ENCODE measurements at places on chromosomes 2 and 18.
A peak's percentile ranks its signal among the peaks of the same experiment; 100 is the strongest.

GRCh38 chr2:120590841-120591240 lies 144.8 kb upstream of the GLI2 start:
- no peak for DNase-seq

DNA sequence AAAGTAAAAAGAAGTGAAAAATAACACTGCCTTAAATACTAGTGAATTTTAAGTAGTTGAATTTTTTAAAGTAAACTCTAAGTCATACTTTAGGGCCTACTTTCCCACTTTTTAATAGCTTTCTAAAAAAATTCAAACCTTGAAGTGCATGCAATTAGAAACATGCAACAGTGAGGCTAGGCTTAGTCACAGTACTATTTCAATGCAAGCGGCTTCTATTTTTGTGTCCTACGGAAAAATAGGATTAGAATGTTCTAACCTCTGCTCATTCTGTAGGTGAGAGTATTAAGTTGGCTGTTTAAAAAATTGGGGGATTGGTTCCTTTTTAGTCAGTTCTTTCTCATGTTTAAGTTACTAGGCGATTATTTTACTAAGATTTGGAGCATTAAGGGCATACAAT lies 39.1 kb upstream of the PSMD14 start:
- DNase-seq: no peak

GRCh38 chr2:16507655-16508489 lies 157.8 kb downstream of the CYRIA start:
- peak; percentile 79 for DNase-seq

DNA sequence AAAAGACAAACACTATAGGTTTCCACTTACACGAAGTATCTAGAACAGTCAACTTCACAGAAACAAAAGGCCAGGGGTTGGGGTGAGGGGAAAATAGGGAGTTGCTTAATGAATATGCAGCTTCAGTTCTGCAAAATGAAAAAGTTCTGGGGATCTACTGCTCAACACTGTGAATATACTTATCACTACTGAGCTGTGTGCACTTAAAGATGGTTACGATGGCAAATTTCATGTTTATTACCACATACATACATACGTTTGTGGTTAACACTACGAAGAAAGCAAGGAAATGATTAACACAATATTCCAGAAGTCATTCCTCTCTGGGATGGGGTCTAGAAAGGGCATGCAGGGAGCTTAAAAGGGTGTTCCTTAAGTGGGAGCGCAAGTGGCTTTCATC lies 19.3 kb downstream of the MBOAT2 start:
- no peak for DNase-seq

GRCh38 chr2:12855508-12855907 lies 138.8 kb downstream of the TRIB2 start:
- DNase-seq: no peak

DNA sequence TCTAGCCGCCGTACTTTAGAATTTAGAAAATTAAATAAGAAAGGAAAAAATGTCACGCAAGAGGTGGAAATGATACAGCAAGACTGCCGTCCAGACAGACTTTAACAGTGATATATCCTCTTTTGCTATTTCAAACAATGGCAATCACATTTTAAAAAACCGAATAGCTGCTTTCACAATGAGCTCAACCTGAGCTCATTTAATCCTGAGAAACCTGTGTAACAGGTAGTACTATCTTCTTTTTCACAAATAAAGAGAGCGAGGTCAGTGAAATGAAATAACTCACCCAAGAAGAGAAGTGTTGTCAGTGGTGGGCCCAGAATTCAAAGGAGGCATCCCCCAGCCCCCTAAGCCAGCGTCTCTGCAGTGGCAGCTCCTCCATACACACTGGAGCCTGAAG lies 60.7 kb upstream of the DAPL1 start:
- DNase-seq: no peak

- DNase-seq: no peak
Measured at GRCh38 chr2:102342888-102343287, 12.7 kb upstream of the IL18R1 start.

GRCh38 chr18:79580498-79581171 lies 99.0 kb upstream of the CTDP1 start:
- no peak for DNase-seq

- peak; percentile 70 for DNase-seq
Measured at GRCh38 chr2:9174771-9175437, 31.7 kb upstream of the ASAP2 start.

- DNase-seq: no peak
Measured at GRCh38 chr18:22830511-22830910, 102.6 kb upstream of the RBBP8 start.

DNA sequence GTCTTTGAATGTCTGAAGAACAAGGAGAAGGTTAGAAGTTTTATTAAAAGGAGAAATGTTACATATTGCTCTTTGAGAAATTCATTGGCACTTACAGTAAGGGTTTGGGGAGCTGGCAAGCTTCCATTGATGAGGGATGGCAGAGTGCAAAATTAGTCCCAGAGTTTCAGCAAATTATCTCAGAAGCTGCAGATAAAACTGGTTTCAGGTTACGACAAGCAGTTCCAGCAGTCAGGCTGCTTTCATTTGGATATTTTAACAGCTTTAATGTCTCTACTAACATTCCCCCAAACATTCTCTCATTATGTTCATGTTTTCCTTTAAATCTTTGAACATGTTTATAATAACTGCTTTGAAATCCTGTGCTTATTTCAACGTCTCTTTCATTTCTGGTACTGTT lies 153.1 kb downstream of the TTC27 start:
- no peak for DNase-seq

- DNase-seq: peak; percentile 51
Measured at GRCh38 chr2:50546790-50547189, 485.1 kb downstream of the NRXN1 start.

DNA sequence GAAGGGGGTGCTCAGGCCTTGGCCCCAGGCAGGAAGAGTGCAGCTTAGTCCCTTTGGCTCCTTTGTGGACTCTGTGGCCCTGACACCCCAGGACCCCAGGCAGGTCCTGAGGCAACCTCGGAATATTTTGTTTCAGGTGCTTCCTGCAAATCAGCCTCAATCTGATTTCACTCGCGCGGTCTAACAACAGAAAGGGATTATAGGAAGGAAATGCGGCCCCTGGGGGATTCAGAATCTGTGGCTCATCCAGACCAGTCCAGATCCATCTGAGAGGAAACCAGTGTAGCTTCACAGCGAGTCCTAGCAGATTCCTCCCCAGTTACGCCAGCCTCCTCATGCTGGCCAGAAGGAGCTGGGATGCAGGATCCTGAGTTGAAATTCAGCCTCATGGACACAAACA lies 59.5 kb upstream of the YWHAQ start:
- DNase-seq: no peak

GRCh38 chr2:189379731-189380261 lies 61.5 kb upstream of the WDR75 start:
- DNase-seq: no peak

DNA sequence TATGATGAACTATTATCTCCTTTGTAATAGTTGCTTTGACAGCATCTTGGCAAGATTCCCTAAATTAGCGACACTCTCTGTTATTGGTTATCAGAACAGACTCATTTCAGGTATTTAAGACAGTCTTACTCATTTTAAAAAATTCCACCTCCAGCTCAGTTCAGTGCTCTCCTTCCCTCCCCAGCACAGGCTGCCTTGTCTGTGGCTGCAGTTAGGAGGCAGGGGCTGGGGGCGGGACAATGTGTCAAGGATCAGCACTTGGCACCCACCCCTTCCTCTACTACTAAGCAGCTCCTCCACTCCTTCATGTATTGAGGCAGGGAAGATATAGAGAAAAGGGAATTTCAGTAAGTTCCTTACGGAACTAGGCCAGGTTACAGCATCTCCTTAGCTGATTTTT lies 85.0 kb downstream of the VSNL1 start:
- no peak for DNase-seq

GRCh38 chr2:128838244-128838643 lies 519.6 kb upstream of the HS6ST1 start:
- DNase-seq: no peak

- peak; percentile 47 for DNase-seq
Measured at GRCh38 chr2:159614534-159615366, 1.6 kb downstream of the BAZ2B start.

- DNase-seq: no peak
Measured at GRCh38 chr2:20599001-20599600, 51.8 kb downstream of the HS1BP3 start.

- DNase-seq: no peak
Measured at GRCh38 chr2:12883906-12884305, 167.2 kb downstream of the TRIB2 start.

- peak; percentile 81 for DNase-seq
Measured at GRCh38 chr2:237196866-237197618, 111.4 kb downstream of the COPS8 start.

DNA sequence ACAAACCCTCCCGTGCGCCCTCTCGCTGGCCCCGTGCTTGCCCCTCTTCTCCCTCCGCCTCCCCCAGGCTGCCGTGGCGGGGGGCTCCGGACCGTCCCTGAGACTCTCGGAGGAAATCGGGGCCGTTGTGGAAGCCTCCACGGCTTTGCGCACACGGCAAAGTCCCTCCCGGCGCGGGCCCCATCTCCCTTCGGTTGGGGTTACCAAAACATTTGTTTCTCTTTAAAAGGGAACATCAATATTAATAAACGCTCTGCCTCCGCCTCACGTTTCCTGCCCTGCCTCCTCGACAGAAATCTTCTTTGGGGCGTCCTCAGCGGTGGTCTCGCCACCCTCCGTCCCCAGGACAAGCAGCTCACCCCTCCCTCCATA lies 3.8 kb downstream of the PAX3 start:
- no peak for DNase-seq

DNA sequence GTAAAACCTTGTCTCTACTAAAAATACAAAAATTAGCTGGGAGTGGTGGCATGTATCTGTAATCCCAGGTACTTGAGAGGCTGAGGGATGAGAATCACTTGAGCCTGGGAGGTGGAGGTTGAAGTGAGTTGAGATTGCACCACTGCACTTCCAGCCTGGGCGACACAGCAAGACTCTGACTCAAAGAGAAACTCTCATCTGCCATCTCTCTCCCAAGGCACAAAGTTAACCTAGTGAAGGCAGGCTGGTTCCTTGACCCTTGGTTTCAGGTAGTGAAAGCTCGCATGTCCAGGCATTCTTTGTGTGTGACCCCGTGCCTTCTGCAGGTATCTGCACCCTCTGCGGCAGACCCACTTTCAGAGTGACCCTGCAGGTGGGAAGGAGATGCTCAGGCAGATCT lies 100.0 kb downstream of the WDSUB1 start:
- no peak for DNase-seq

DNA sequence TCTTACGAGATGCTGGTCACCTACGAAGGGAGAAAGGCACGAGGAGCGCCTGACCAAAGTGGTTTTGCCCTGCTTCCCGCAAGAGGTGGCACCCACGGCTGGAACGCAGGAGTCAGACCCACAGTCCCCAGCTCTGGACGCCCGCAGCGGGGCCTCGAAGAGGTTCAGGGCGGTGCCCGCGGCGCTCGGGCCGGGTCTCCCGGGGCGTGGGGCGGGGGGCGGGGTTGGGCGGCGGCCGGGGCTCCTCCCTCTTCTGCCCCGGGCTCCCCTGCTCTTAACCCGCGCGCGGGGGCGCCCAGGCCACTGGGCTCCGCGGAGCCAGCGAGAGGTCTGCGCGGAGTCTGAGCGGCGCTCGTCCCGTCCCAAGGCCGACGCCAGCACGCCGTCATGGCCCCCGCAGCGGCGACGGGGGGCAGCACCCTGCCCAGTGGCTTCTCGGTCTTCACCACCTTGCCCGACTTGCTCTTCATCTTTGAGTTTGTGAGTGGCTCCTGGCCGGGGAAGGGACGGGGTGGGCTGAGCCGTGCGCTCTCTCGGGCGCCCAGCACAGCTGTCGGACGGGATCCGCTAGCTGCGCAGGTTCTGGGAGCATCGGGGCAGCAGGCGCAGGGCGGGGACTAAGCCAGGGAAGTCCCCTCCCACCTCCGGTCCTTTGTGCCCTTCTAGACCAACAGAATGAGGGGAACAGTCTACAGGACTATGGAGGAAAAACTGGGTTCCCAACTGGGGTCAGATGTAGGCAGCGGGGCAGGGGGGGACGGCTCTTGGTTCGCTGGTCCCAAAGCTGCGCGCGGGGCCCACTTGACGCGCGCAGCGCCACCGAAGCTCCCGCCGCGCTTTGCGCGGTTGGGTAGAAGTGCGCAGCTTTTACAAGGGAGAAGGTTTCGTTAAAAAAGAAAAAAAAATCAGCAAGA lies at the start of gene MAL:
MAL (plus strand) TSS at position 303 of the 914 bp plus-strand sequence; CDS start at position 388, 85 bp downstream.
- DNase-seq: peak; percentile 17

GRCh38 chr2:135257383-135258090 lies 205.4 kb downstream of the RAB3GAP1 start:
- DNase-seq: no peak

DNA sequence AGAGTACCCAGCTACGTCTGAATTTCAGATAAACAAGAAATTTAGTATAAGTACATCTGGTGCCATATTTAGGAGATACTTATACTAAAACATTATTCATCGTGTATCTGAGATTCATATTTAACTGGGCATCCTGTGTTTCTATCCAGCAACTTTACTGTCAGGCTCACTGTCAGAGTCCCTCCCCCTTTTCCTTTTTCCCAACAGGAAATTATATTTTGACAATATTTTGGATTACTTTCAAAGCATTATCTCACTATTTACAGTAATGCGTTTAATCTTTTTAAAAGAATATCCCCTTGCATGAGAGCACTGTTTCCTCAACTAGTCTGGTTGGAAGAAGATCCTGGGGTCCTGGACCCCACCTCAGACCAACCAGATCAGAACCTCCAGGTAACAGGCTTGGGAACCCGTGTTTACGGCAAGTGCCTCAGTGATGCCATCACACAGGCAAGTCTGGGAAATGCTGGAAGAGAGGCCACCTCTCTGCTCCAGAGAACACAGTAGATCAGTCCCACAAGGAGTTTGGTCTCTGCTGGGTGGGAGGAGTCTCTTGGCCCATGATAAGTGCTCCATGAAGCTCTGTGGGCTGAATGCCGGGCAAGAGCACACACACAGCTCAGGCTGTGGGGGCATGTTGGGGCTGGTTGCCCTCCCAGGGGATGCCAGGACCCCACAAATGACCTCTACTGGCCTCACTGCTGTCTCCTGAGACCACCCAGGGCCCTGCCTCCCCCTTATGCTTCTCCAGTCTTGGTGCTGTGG lies 84.2 kb upstream of the UXS1 start:
- no peak for DNase-seq

- no peak for DNase-seq
Measured at GRCh38 chr2:234241656-234242458, 191.4 kb downstream of the SPP2 start.

DNA sequence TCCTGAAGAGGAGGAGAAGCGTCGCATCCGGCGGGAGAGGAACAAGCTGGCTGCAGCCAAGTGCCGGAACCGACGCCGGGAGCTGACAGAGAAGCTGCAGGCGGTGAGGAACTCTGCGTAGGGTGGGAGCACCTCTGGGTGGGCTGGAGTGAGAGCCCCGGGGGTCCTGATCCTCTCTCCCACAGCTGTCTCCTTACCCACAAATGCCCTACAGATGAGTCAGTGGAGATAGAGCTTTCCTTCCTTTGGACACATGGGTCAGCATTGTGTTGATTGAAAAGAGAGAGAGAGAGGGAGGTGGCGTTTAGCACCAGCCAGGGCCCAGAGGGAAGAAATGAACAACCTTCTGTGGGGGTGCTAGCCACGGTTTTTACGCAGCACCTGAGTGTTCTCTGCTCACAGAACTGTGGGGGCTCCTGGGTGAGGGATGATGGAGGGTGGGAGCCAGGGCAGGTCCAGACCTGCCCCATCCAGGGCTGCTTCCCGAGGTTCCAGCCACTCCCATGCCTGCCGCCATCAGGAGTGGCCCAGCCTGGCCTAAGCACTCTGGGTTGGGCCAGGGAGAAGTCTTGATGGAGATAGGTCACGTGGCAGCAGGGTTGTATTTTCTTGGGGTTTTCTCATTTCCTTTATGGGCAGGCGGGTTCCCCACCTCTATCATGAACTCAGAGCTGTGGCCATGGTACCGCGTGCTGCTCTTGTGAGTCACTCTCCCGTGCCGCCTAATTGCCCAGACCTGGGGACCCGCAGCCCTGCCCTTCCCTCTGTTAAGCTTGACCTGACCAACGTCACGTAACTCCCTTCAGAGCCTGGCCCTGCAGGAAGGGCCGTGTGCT lies 16.3 kb downstream of the FOSL2 start:
- DNase-seq: no peak
